GM10248 (cell line): ENCODE measurements at places on chromosomes 12 and 14.
A peak's percentile ranks its signal among the peaks of the same experiment; 100 is the strongest.

GRCh38 chr12:68944296-68945076 lies 11.5 kb upstream of the CPM start:
- no peak for DNase-seq

GRCh38 chr12:8108808-8109398 lies 14.5 kb upstream of the CLEC4A start:
- DNase-seq = peak; percentile 70

- DNase-seq = peak; percentile 80
Observed at GRCh38 chr12:120971299-120972180, 6.8 kb upstream of the HNF1A start.

DNA sequence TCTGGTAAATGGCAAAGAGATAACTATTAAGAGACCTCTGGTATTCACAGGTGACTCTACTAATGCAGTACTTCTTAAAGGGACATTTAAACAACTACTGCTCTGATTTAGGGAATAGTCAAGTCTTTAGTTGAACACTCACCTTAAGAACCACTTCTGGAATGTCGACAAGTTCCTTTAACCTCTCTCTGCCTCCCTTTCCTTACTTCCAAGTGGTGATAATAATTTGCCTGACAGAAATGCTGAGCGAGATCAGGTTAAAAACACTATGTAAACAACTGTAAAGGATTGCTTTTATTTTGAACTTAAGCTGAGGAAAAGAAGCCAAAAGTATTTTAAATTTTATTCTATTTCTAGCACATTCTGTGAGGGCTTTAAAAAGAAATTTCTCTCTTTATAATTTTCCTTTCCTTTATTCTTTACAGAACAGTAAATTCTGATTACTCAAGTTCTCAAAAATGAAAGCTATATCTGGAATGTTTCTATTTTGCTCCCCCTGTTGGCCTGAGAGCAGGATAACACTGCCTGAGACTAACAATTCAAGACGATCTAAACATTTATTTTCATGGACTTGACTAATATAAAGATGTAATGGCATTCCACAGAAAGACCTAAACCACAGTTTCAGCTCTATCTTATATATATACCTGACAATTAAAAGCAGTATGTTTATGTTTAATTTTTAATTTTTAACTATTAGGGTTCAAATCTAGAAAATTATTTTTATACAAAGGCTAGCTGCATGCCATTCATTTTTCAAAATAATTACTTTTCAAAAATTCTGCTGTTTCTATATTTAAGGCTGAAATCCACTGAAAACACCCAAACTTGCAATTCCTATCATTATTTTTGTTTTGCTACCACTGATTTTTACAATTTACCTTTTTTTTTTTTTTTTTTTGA lies 29.2 kb downstream of the ZCCHC8 start:
- peak; percentile 54 for DNase-seq

- DNase-seq = no peak
Observed at GRCh38 chr14:60878536-60878935, 102.3 kb downstream of the TRMT5 start.

- DNase-seq = no peak
Observed at GRCh38 chr14:99862136-99862535, 68.9 kb downstream of the EML1 start.

DNA sequence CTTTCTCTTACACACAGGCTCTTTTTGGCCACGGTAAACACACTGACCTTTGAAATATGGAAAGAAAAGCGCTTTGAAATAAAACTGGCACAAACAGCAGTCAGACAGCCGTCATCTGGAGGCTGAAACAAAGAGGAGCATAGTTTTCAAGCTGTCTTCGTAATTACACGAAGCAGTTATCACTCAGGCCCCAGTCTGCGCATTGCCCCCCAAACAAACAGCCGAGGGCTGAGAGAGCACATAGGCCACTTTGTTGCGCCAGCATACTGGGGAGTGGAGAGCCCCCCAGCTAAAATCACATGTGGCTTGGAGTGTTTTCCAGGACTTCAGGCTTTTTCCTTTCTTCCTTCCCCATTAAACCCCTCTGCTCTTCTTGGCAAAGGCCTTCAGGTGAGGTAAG lies 142.9 kb upstream of the BTG1 start:
- no peak for DNase-seq

DNA sequence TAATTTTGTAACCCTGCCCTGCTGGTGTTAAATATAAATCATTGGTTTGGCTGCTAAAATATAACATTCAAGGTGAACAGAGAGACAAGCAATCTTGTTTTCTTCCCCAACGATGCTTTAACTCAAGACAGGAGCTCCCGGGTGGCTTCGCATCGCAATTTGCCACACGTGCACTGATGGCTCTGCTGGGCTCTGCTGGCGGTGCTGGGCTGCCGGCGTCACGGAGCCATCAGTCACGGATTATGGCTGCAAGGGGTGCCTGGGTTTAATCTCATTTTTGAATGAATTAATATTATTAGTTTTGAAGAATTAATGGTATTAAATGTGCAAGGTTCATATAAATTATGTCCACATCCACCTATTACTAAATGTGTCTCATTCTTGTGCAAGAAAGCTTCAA lies 44.9 kb upstream of the TMEM260 start:
- no peak for DNase-seq

- no peak for DNase-seq
Observed at GRCh38 chr12:29222200-29222599, 73.1 kb downstream of the FAR2 start.

DNA sequence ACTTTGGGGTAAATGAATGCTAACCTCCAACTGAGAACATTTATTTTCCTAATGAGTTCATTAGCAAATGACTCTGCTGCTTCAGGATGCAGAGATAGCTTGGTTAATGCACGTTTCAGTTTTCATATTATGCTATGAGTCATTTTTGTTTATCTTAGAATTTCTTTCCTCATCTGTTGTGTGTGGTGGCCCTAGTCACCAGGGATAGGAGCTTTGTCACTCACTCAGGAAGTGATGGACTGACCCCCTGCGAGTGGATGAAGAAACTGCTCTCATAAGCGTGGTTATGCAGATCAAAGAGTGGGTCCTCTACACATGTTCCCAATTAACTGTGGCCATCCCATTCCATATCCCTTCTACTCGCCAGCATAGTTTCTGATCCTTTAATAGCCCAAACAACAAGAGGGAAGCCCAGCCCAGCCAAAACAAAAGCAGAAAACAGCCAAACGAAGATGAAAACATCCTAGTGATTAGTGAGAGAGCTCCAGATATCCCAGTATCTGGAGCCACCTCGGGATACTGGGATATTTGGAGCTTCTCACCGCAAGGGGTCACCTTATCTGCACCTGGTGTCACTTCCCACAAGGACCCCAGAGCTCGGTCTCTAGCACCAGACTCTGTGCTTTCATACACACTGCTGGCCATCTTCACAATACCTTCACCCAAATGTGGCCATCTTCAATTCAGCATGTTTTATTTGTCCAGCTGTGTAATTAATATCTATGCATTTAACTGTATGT lies 8.6 kb downstream of the TC2N start:
- peak; percentile 39 for DNase-seq

DNA sequence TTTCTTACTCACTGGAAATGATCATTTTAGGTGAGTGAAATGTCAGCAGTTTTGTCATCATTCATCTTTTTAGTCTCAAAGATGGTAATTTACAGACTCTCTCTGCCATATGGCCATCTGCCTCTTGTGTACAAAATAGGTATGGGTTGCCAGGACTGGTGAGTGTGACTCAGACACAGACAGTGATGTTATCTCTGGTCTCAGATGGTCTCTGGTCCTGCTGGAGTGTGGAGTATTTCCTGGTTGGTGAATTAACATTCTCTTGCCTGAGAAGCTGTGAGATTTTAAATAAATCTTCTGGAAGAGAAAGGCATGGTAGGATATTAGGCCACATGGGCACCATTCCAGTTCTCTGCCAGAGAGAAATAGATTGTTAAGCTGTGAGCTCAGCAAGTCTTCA lies 207.0 kb downstream of the ATP23 start:
- DNase-seq = no peak

- no peak for DNase-seq
Observed at GRCh38 chr14:82719617-82720016, 1186.0 kb upstream of the SEL1L start.

- DNase-seq = no peak
Observed at GRCh38 chr12:66963901-66964300, 285.0 kb upstream of the GRIP1 start.

GRCh38 chr14:66378712-66379505 lies 107.3 kb upstream of the CCDC196 start:
- DNase-seq = no peak
